NCI-H187 treated with DMSO at 0.1 percent for 48 hours (cell line): ENCODE measurements at places on chromosomes 2 and 18.

- DNase-seq = no peak
Observed at GRCh38 chr18:12883372-12883683, 709 bp downstream of the PTPN2 start.

- no peak for DNase-seq
Observed at GRCh38 chr18:26034850-26035497, 55.4 kb downstream of the SS18 start.

DNA sequence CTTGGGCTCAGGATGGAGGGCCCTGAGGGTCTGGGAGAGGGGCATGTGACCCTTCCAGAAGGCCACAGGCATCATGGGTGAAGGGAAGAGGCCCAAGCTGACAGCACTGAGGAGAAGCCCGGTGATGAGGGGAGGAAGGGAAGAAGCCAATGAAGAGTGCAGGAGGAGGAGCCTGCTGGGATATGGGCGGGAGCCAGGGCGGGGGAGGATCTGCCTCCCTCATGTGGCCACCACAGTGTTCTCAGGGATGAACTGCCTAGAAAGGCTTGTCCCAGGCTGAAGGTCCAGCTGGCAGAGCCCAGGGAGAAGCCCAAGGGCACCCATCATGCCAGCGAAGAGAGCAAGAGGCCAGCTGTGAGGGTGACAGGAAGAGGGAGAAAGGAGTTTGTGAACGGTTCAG is 24.6 kb upstream of the PLB1 start:
- DNase-seq = no peak

DNA sequence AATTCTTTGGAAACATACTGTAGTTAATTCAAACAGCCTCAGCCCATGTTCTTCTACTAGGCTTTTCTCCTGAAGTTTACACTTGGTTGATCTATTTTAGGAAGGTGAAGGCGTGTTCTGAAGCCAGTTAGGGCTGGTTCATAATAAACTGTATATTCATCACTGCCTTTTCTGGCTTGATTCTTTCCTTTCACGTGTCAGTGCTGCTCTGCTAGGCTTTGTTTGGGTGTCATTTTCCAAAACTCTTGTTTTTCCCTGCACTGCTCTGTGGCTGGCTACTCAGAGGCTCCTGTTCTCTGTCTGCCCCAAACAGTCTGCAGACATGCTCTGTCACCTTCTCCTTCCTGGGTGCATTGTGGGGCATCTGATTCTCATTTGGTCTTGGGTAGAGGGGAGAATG is 136.1 kb downstream of the PARD3B start:
- DNase-seq = no peak

DNA sequence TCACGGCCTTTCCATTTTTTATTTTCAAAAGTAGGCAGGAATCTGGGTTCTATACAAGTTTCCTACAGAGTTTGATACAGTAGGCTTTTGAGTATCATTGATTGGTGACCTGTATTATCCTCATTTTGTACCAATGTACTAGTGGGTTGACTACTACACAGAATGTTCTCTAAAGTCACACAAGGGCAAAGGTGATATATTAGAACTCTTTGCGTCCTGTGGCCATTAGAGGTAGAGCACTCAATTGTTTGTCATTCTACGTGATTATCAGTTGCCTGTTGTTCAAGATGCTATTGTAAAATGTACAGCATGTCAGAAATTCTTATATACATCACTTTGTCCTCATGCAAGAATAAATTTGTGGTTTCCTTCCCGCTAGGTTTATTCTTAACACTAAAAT is 24.8 kb downstream of the WDR75 start:
- no peak for DNase-seq

- no peak for DNase-seq
Observed at GRCh38 chr2:46445556-46445955, 33.8 kb upstream of the TMEM247 start.

- no peak for DNase-seq
Observed at GRCh38 chr18:31241900-31242409, 76.0 kb upstream of the DSG1 start.

GRCh38 chr18:22176420-22177326 is 7.3 kb downstream of the GATA6 start:
- DNase-seq = no peak

DNA sequence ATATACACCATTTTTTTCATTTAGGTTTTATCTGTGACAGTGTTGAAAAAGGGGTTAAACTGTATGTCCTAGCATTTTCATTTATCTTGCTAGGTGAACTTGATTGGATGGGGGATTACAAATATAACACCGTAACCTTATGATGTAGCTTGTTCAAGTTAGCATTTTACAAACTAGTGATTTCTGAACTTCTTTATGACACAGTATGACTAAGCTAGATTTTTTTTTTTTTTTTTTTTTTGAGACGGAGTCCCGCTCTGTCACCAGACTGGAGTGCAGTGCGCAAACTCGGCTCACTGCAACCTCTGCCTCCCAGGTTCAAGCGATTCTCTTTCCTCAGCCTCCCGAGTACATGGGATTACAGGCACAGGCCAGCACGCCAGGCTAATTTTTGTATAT is 47.1 kb downstream of the KCMF1 start:
- no peak for DNase-seq

GRCh38 chr2:14492920-14493503 is 139.5 kb upstream of the LRATD1 start:
- DNase-seq = no peak

DNA sequence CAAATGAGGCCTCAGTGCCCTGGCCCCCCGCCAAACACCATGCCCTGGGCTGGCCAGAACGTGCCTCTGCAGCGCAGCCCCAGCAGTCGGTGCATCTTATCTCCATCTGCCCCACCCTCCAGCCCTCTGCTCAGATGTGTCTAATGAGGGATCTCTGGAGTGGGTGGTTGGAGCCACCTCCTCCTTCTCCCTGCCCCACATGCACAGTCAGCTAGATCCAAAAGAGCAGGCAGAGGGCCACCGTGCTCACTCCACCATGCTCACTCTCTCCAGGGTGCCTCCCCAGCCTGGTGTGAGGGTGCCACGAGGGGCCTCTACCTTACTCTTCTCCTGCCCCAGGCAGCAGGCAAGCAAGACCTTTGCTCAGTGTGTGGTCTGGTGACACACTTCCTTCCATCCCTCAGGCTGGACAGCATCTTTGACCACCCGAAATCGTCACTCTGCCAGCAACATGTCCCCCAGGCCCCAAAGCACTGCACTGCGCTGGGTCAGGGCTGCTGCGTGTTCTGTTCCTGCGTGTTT is 266.1 kb upstream of the HDAC4 start:
- DNase-seq = no peak

DNA sequence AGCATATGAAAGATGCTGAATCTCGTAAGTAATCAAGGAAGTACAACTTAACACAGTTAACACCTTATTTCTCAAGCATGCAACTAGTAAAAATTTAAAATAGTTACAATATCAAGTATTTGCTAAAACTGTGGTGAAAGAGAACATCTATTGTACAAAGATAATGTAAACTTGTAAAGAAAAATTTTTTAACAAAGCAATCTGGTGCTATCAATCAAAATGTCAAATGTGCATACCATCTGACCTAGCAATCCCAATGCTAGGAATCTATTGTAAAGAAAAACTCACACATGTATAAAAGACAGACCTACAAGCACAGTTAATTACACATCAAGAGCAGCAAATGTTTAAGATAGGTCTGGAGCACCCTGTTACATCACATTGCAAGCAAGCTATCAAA is 90.1 kb downstream of the SLC66A3 start:
- no peak for DNase-seq

- no peak for DNase-seq
Observed at GRCh38 chr2:6916736-6917070, 509 bp upstream of the RNF144A start.

GRCh38 chr2:146598791-146599190 is 1246.0 kb upstream of the ACVR2A start:
- no peak for DNase-seq

DNA sequence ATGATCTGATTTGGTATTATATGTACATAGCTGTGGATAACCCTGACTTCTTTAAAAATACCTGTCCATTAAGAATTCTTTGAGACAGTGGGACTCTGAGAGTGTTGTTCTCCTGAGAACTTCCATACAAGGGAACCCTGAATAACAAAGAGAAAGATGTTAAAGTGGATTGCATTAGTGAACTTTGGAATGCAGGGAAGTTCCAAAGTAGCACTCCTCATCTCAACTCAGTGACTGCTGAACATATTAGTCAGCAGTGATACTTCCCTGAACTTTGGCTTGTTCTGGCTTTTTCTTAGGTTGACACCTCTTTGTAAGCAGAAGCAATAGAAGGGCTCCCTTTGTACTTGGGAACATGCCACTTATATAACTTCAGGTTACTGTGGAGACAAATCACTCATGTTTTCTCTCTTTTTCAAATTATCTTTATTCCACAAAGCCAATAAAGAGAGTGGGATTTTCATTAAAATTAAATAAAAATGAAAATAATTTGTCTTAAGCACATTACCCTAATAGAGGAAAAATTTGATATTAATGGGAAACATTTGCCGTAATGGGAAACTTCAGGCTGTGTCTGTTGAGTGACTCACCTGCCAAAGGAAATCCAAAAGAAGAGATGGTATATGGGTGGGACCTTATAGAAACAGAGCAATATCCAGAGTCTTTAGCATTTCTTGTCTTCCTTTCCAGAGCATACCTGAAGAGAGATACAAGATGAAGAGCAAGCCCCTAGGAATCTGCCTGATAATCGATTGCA is 33.3 kb downstream of the CFLAR start:
- DNase-seq = no peak

GRCh38 chr18:8895341-8895740 is 190.0 kb downstream of the MTCL1 start:
- no peak for DNase-seq

DNA sequence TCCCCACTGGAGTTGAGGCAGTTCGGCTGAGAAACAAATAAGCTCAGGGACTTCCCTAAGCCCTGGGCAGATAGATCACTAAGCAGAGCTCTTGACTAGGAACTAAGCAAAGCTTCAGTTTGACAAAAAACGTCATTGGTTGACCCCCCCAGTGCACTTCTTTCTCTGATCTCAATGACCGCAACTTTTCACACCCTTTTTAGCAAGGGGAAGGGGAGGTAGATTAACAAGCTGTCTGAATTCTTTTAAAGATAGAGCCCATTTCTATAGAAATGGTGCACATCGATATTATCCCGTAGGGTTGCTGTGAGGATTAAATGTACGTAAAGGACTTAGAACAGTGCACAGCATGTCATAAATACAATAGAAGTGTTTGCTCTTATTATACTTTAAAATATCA is 42.5 kb downstream of the PIEZO2 start:
- DNase-seq = no peak

- no peak for DNase-seq
Observed at GRCh38 chr18:12991821-12992179, 638 bp downstream of the CEP192 start.

- DNase-seq = peak; percentile 97
Observed at GRCh38 chr2:98909317-98910211, 26.5 kb downstream of the CRACDL start.

GRCh38 chr2:165743442-165743841 is 50.6 kb downstream of the GALNT3 start:
- no peak for DNase-seq

- DNase-seq = no peak
Observed at GRCh38 chr2:63665091-63665490, 76.3 kb downstream of the MDH1 start.

GRCh38 chr2:20065885-20066602 is 14.6 kb upstream of the LAPTM4A start:
- peak; percentile 36 for DNase-seq

DNA sequence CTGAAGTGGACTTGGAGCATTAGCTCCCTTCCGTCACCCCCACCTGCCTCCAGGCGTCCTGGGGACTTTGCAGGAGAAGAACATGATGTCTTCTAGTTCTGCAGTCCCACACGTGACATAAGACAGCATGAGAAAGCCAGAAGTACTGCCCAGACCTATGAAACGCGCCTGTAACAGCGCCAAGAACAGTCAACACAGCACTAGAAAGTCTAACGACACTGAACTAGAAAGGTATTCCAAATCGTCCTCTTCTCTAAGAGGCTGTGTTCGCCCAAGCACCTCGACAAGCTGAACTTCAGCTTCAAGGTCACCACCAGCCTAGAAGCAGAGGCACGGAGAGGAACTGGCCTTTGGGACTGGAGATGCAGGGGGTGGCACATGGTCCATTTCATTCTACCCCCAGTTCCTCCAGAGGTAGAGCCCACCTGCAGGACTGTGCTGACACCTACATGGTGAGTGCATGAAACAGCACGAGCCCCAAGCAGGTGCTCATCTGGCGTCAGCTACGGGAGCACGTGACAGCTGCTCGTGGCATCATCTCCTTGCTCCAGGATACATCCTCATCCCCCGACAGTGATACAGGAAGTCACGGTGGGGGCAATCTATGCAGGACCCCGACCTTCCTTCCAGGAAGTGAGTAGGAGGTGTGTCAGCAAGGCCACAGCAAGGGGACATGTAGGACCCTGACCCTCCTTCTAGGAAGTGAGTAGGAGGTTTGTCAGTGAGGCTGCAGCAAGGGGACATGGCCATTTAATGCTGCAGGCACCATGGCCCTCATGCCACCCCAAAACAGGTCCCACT is 3.7 kb downstream of the HDAC4 start:
- no peak for DNase-seq

DNA sequence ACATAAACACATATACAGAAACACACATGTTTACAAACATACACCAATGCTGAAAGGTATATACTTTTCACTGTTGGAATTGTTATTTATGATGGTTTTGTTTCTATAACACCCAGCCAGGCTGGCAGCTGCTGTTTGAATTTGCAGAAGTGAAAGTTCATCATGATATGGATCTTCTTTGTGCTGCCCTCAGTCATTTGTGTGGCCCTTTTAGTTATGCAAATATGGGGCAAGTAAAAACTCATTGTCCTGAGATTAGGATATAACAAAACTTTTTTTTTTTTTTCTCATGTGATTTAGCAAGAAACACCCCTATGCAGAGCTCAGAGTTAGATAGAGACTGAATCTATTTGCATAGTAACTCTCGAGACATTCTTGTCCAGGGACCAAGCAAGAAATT is 714.1 kb downstream of the KCNJ3 start:
- no peak for DNase-seq

GRCh38 chr2:70703900-70704549 is 64.0 kb downstream of the ADD2 start:
- no peak for DNase-seq

DNA sequence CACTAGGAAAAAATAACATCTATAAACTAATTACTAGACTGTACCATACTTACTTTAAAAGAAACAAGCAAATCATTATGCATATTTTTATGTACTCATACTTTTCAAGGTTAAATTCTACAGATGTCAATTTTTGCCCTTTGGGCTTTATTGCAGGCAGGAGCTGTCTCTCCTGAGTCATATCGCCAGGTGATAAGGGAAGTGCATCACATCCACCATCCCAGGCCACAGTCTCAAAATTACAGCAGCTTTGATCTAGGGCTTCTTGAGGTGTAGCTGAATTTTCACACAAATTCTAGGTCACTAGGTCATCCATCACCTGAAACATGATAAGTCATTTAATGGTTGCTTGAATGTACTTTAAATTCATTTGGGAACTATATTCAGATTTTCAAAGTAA is 38.4 kb upstream of the FRZB start:
- no peak for DNase-seq
